ENCODE measurements at places on chromosomes 4 and X. TPM values are rescaled to one million over a fixed set of nuclear protein-coding genes. Genes with fewer than 3 reads are reported as not detected.
A peak's percentile ranks its signal among the peaks of the same experiment; 100 is the strongest.

GRCh38 chr4:85603437-85604336 is 128.7 kb downstream of the ARHGAP24 start:
- DNase-seq = no peak

The F9 gene
- total RNA-seq = not detected

The TMPRSS11E gene
- 1.4 TPM for total RNA-seq

DNA sequence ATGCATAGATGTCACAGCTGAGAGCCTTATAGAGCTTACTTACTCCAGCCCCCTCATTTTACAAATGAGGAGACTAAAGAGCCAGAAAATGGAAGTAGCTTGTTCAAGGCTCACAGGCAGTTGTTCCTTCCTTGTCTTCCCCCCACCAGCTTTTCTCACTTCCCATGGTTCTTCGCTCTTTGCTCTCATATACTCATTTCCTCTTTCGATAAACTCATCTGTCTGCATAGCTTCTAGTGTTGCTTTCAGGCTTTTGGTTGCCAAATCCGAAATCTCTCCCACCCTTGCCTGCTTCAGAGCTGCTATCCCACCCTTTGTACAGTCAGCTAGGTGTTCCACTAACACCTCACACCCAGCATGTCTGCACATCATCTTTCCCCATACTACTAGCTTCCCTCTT is 25.0 kb upstream of the GJB1 start:
- DNase-seq = no peak

- DNase-seq = no peak
Observed at GRCh38 chrX:55088795-55089489, at the start of gene PAGE2. Gene PAGE2 (plus strand): TSS chrX:55089018. CDS start chrX:55090021, 1,003 bp downstream.

DNA sequence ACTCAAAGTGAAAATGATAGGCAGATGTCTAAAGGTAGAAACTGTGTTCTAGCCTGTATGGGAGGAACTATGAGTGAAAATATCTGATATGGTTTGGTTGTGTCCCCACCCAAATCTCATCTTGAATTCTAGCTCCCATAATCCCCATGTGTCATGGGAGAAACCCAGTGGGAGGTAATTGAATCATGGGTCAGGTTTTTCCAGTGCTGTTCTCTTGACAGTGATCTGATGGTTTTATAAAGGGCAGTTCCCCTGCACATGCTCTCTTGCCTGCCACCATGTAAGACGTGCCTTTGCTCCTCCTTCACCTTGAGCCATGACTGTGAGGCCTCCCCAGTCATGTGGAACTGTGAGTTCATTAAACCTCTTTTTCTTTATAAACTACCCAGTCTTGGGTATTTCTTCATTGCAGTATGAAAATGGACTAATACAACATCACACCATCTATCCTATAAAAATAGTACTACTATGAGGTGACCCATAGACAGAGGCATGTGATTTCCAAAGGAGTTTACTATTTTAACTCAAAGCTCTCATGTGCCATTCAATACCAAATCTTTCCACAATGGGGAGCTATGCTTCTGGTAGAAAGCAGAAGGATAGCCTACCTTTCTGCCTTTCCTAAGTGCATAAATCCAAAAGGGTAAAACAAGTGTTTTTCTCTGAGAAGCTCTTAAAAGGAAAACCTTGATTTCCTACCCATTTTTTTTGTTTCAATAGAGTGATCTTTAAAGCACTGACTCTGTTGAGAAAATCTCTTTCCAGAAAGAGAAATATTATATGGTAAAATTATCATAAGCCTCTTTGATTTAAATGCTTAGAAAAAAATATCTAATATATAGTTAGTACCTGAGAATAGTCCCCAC is 38.8 kb downstream of the SEC31A start:
- peak; percentile 77 for DNase-seq

DNA sequence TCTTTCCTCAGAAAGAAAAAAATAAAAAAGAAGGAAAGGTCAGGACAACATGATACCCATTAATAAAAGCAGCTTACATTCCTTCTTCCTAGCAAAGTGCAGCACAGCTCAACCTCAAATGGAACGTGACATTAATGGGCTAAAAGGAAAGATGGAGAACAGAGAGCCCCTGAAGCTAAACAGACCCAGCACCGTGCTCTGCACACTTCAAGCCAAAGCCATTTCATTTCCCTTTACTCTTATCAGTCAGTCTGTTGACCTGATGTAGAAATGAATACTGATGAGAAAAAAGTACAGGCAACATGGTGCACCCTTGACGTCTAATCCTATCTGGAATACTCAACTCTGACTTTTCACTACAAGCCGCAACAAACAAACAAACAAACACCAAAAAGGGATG is 57.7 kb upstream of the EDNRA start:
- no peak for DNase-seq

DNA sequence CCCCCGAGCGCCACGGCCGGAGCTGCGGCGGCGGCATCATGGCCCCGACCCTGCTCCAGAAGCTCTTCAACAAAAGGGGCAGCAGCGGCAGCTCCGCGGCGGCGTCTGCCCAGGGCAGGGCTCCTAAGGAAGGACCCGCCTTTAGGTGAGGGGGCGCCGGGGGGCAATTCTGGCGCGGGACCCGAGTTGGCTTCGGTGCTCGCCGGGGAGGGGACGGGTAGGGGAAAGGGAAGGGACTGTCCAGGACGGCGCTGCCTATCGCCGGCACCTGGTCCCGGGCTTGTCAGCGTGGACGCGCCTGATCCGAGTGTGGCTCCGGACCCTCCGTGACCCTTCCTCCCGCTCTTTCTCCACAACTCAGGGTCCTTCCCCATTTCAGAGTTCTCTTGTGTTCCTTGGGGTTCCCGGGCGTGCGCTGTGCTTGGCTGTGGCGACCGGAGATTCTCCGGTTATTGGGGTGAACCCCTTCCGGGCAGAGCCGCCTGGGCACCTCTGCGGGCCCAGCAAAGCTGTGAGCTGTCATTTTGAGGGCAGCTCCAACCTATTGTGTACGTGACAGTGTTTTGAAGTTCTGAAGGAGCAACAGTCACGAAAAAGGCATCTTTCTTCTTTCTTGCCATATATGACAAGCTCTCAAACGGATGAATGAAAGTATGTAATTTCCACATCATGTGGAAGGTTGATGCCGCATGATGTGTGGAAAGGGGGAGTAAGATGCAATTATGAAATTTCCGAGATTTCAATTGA is 522 bp downstream of the FNIP2 start:
- peak; percentile 54 for DNase-seq

DNA sequence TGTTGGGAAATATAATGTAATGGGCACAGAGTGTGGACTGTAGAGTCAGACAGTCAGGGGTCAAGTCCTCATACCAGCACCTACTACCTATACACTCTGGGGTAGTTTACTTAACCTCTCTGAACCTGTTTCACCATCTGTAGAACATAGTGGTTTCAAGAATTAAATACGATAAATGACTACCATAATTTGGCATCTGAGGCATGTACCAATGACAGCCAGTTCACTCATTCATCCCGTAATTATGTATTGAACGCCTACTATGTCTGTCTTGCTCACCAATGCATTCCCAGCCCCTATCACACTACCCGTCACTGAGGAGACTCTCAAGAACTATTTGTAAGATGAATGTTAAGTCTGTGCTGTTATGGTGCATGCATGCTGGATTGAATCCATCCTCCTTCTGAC is 2.0 kb upstream of the FGB start:
- no peak for DNase-seq

DNA sequence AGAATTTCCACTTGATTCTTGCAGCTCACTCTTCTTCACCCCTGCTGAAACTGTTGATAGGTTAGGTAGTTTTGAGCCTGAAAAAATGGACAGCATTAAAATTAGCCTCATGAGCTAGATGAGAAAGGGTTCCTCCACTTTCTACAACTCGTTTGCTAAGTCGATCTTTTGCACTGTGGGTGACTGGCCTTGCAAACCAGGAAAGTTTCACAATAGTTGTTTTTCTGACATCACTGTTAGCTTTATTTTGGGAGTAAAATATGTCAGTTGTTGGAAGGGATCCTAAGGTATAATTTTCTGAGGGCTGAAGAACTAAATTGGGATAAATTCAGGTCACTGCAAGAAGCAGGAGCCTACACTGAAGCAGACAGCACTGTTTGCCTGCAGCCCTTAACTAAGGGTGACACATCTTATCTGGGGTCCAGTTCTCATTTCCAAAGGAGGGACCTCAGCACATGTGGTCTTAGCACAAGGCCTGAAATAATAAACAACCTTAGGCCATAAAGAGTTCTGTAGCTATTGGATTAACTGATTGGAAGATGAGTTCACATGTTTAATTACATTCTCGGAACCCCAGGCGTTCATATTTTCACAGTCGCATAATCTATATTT is 29.1 kb downstream of the ANAPC4 start:
- DNase-seq = no peak
